ENCODE measurements at places on chromosomes 3 and 15. TPM values are rescaled to one million over a fixed set of nuclear protein-coding genes. Genes with fewer than 3 reads are reported as not detected.

- DNase-seq = peak; percentile 77
Measured at GRCh38 chr3:195250473-195251251, 20.3 kb downstream of the XXYLT1 start.

DNA sequence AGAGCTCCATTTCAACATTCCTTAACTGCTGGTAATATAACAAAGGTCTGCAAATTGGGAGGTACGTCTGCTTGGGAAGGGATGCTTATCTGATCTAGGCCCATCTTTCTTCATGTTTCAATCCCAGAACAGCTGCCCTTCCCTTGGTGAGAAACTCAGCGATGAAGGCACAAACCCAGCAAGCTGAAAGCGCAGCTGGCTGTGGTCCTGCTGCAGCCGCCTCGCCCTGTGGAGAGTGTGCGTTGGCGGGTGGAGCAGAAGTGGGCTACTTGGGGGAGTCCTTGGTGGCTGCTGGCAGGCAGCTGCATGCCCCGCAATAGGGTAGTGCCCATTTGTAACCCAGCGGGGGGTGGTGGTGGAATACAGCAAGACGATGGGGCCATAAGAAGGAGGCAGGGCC lies 160.6 kb upstream of the WNT5A start:
- DNase-seq = no peak

DNA sequence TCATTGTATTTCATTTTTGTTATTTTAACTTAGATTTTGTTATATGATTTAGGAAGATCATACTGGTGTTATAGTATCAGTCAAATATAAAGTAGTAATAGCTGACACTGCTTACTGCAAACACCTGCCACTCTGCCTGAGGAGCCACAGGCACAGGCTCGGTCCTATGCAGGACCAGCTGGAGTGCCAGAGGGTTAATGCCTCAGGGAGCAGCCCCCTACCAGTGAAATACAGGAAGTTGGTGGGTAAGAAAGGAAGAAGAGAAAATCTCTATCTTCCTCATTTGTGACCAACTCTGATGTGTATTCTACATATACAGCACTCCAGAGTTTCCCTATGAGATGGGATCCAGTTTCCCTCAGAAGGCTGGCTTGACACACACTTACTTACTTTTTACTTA lies 593.3 kb downstream of the UNC13C start:
- no peak for DNase-seq

- DNase-seq = no peak
Measured at GRCh38 chr15:92733090-92733933, 77.7 kb upstream of the FAM174B start.

- DNase-seq = peak; percentile 42
Measured at GRCh38 chr15:56244038-56244810, 545 bp upstream of the RFX7 start.

DNA sequence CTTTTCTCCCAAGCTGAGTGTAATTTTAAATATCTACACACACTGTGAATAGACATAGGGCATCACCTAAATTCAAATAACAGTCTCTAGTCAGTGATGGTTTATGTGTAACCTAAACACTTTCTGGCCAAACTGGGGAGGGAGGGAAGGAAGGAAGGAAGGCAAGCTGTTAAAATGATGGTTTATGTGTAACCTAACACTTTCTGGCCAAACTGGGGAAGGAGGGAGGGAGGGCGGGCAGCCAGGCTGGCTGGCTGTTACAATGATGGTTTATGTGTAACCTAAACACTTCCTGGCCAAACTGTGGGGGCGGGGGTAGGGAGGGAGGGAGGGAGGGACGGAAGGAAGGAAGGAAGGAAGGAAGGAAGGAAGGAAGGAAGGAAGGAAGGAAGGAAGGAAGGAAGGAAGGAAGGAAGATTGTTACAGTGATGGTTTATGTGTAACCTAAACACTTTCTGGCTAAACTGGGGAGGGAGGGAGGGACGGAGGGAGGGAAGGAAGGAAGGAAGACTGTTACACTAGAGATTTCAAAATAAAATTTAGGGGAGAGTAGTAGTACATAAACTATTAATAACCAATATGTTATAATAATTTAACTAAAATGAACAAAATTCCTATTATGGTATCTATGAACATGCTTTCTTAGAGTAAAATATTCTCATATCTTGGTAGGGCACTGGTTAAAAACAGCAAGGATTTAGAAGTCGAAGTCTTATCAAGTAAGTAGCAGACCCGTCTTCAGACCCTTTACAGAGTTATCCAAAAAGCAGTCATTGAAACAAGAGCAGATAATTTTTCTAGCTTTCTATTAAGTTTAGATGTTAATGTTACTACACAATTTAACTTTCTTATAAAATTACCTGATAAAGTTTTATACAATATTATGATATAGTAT lies 148.1 kb downstream of the LMLN start:
- no peak for DNase-seq

DNA sequence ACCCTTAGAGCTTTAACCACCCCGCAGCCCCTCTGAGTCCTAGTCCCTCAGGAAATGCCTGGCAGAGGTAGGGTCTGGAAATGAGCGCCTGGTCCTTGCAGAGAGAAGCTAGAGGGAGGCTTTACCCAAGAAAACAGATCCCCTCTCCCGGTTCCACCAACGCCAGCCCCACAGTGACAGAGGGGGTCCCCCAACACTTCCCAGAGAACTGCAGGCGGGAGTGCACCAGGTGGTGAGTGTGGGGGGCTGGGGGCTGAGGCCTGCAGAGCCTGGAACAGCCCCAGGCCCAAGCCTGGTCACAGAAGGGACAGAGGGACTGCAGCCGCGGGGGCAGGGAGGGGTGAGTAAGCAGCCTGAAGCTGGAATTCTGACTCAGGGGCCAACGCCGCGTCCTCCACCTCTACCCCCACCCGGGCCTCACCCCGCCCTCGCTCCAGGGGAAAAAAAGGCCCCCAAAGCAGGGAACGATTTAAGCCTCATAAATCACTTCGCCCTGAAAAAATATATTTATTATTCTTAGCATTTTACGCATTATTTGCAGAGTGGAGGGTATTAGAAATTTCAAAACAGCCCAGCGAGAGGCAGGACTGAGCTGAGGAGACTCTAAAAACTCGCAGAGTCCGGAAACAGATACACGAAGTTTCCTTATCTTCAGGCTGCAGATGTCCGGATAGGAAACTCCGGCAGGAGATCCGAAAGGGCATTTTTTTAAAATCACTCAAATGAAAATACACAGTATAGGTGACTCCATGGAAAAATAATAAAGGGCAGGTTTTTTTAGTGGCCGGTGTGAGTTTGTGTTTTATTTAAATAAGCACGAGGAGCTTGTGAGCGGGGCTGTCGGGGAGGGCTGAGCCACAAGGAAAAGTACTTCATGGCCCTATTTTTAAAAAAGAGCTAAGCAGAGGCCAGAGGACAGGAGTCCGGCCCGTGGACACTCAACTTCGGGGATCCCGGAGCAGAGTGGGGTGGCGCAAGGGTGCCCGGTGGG lies 10.0 kb downstream of the GATA2 start:
- DNase-seq = peak; percentile 90

GRCh38 chr3:186696522-186696921 lies 20.6 kb upstream of the KNG1 start:
- DNase-seq = no peak

DNA sequence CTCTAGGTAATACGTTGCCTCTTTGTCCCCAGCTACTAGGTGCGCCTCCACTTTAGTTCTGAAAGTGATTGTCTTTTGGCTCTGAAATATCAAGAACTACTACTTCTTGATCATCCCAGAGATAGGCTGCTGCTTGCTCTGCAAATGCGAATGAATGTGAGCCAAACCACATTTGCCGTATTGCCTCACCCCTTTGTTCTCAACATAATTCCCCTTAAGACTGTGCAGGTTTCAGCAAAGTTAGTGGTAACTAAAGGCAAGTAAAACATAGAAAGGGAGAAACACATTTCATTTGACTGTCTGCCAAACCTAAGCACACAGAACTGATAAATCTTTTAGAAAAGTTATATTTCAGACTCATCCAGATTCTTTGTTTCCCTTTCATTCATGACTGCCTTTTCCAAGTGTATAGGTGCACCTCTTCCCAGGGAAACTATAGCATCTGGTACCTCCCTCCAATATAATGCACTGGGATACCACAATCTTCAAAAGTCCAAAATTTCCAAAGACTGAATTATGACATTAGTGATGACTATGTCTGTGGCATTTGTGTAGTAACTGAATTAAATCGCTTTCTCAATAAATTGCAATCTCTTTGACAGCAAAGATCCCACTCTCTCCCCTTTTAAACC lies 720.6 kb upstream of the CBLB start:
- DNase-seq = no peak

DNA sequence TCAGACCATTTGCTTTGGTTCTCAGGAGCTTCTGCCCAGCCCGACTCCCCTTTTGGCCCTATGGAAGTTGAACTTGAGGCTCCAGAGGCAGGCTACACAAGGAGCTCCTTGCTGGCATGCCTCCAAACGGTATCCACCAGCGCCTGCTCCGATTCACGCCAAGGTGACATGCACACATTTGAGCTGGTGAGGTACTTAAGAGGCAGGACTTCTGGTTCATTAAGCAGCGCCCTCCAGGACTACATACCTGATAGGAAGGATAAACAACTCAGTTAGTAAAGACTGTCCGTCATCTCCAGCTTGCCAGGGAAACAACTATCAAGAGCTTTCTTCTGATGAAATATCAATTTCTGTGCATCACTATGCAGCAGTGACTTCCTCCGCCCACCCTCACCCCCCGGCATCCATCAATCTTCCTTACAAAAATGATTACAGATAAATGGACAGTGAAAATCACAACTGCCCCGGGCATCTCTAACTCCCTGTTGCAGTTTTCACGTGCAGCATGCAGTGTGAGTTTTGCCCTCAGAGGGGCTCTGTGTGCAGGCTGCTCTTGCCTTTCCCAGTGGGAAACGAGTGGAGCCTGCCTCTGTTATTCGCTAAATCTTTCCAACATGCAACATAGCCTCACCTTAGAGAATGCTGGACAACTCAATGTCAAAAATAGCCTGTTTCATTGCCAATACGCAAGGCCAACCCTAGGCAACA lies 122.9 kb downstream of the ARRDC4 start:
- no peak for DNase-seq

DNA sequence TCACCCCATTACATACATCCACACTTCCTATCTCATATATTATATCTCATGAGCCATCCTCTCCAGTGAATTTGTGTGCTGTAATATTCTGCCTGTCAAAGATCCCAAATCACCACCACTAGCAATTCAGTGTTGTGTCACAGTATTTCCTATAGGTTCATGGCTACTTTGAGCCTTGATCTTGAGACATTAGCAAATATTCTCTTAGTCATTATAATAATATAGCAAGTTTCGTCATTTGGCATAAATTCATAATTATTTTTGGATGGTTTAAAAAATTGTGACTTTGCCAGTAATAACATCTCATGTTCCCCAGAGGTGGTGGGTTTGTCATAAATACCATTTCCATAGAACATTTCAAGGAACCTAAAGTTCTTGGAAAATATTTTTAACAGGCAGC lies 47.7 kb downstream of the CMSS1 start:
- DNase-seq = no peak

DNA sequence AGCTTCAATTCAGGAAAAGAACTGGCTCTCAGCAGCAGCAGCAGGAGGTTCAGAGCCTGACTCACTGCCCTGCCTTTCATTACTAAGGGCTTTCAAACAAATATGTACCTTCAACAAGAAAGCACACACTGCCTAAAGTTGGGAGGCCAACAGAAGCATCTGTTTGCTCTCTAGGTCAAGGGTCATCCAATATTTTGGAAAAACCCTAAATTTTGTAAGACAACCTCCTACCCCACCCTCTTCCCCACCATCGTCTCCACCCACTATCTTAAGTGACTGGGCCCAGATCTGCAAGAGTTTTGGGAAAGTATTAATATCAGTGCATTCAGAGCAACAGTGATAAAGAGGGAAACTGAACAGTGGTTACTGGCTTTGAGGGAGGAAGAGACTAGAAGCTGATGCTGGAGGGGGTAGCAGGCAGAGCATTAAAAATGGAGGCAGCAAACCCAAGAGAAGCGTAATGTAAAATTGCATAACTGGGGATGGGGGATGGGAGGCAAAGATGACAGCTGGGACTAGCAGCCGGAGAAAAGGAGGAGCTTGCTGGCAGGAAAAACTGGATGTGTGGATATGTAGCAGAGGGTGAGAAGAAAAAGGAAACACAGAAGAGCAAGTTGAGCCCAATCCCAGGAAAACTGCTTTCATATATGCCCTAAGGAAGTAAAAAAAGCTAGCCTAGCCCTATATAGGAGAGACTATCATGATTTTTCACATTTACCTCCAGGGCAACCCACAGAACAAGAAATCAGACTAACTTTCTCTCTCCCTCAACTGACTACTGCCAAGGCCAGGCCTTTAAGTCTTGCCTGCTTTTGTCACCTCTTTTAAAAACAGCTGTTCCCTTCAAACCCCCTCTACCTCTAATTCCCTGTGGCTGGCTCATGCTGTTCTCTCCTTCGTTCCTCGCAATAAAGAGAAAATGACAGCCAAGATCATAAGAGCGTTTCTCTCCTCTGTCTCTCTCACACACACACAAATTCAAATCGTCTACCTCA lies 31.4 kb downstream of the NPTN start:
- peak; percentile 59 for DNase-seq

- no peak for DNase-seq
Measured at GRCh38 chr15:76905855-76906254, 715 bp upstream of the SCAPER start.

GRCh38 chr15:52095597-52096262 lies 16.8 kb downstream of the BCL2L10 start:
- DNase-seq = no peak

GRCh38 chr3:17932136-17932771 lies 189.8 kb upstream of the TBC1D5 start:
- no peak for DNase-seq

GRCh38 chr15:43524254-43524845 lies 6.9 kb downstream of the MAP1A start:
- DNase-seq = no peak

DNA sequence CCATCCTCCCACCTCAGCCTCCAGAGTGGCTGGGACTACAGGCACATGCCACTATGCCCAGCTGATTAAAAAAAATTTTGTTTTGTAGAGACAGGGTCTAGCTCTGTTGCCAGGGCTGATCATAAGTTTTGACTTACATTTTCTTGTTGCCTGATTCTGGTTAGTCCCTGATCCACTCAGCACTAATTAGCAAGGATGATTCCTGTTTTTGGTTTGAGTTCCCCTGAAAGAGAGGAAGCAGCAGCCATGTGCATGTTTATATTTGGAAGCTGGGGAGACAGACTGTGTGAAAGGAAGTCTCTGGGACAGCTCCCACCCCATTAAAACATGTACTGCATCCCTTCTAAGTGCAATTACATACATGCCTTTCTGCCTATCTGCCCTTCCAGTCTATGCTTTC lies 3.6 kb upstream of the NCK1 start:
- no peak for DNase-seq

GRCh38 chr3:63968612-63969350 lies 54.5 kb downstream of the PSMD6 start:
- DNase-seq = no peak

GRCh38 chr15:45123397-45123796 lies 6.3 kb downstream of the DUOXA1 start:
- DNase-seq = no peak

Gene PRR23E
- total RNA-seq = not detected

Gene SLC7A14
- 0.55 TPM for total RNA-seq

Gene ALG1L2
- total RNA-seq = not detected

Gene CHDH
- total RNA-seq = 1.8 TPM

Gene MASP1
- total RNA-seq = 121 TPM

All from uterus (tissue), 4 donors.